ENCODE measurements at places on chromosomes 6 and 20.

DNA sequence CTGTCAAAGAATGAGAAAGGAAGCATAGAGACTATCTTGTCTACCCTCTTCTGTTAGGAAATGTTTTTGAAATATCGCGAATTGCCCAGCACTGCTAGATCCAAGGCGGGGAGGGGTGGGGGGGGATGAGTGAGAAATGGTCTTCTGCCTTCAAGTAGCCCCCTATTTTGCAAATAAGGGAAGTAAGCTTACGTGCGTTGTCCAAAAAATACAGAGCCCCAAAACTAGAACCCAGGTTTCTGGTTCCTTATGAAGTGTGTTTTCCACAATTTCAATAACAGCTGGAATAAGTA is 923 bp upstream of the ILRUN start:
- DNase-seq = no peak

- DNase-seq = no peak
Observed at GRCh38 chr20:5657190-5657875, 92.9 kb upstream of the SHLD1 start.

DNA sequence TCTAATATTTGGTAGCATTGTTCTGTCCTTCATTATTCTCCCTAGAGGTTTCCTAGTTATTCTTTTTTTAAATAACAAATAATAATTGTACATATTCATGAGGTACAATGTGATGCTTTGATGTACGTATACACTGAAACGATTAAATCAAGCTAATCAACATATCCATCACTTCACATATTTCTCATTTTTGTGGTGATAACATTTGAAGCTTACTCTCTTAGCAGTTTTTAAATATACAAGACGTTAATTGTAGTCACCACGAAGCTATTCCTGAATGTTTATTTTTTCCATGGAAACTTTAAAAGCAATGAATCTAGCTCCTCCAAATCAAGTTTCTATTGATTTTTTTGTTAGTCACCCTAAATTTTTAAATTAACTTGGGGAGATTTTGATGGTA is 116.5 kb upstream of the PRND start:
- DNase-seq = no peak

- DNase-seq = no peak
Observed at GRCh38 chr6:53943395-53943794, 148.6 kb downstream of the LRRC1 start.

DNA sequence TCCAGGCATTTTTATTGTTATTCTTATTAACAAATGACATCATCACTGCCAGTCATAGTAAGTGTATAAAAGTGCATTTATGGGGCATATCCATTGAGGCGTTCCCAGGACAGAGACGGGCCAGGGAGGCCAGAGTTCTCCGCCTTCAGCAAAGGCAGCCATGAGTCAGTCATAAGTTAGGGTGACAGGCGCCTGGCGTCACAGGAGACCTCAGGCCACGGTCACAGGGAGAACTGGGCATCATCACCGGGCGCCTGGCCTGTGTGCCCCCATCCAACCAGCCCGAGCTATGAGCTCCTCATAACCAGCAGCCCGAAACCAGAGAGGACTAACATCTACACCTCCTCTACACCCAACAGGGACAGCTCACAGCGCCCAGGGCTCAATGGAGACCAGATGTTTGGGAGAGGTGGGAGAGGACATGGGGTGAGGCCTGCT is 259.2 kb downstream of the DLL1 start:
- no peak for DNase-seq

GRCh38 chr6:131519670-131520436 is 53.2 kb upstream of the ARG1 start:
- DNase-seq = peak; percentile 57

DNA sequence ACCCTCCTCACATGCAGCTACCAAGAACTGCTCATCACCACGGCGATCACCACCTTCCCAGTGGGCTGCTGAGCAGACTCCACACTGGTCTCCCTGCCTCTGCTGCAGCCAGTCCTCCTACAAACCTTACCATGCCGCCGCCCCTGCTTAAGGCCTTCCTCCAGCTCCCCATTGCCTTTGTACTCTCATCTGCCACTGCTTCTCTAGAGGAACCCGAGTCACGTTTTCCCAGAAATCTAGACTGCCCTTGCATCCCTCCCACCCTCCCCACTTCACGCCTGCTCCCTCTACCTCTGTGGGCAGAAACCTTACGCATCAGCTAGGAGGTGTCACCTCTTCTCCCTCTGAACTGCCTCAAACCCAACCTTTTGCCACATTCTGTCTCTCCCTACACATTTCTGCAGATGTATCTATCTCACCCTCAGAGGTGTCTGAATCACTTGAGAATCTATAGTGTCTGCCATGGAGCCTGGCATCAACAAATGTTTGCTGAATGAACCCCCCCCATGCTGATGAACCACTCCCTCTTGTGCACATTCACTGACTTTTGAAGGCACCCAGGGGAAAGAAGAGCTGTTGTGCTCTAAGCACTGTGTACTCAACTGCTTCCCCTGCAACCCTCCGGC is 4.3 kb downstream of the E2F1 start:
- no peak for DNase-seq

DNA sequence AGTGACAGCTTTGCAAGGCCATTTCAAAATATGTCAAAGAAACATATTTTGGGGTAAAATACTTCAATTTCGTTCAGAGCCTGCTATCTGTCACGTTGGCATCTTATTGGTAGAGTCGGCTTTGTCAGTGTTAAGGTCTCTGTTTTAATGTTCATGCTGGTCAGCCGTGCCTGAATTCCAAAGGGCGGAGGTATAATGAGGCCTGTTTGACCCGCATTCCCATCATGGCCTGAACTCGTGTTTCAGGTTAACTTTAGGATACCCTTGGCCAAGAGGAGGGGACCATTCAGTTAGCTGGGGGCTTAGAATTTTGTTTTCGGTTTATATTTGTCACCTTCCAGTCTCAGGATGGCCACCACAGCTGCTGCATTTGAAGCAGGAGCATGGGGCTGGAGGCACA is 236.4 kb downstream of the NFATC2 start:
- peak; percentile 81 for DNase-seq

DNA sequence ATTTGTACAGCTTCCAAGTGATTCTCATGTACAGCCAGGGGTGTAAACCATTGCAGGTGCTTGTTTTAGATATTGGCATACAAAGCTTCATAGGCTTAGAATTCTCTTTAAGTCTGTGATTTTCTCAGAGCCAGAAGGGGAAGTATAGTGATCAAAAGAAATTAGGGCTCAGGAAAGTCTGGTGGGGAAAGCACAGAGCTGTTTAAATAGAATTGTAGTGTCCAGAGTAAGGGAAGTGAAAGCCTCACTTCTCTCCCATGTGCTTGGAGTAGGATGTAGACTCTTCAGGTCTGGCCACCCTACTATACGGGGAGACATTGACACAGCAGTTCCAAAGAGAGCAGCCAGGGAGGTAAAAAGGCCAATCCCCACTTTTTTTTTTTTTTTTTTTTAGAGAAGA is 10.4 kb downstream of the GCNT2 start:
- no peak for DNase-seq

GRCh38 chr6:3176562-3177355 is 19.4 kb upstream of the TUBB2A start:
- peak; percentile 75 for DNase-seq

- DNase-seq = no peak
Observed at GRCh38 chr6:47391675-47392074, 82.0 kb upstream of the TNFRSF21 start.

- DNase-seq = no peak
Observed at GRCh38 chr6:29967379-29968010, 25.2 kb downstream of the HLA-A start.

- DNase-seq = no peak
Observed at GRCh38 chr6:135084001-135084915, 29.6 kb upstream of the HBS1L start.

- DNase-seq = no peak
Observed at GRCh38 chr20:50692552-50692933, 1.2 kb upstream of the RIPOR3 start.

GRCh38 chr6:150783813-150784212 is 81.7 kb upstream of the MTHFD1L start:
- DNase-seq = no peak

All from ELF-1 (cell line).